Liver (tissue), 10 donors: ENCODE measurements at places on chromosomes 12 and 14.

- no peak for DNase-seq
Measured at GRCh38 chr12:118034429-118035189, 18.1 kb downstream of the RFC5 start.

DNA sequence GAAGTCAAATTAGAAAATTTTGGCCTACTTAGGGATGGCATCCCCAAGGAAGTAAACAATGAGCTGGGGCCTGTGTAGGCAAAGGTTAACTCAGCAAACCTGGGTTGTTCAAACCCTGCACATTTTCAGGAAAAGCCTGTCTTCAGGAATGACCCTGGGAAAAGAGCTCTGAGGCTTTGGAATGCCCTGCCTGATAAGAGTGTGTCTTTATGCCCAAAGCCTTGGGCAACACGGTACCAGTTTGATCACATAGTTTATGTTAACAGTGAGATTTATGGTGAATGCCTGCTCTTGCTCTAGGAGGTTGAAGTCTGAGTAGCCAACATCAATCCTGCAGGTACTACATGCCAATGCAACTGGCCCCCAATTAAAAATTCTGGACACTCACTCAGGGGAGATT lies 28.2 kb upstream of the STAB2 start:
- DNase-seq = no peak

- DNase-seq = no peak
Measured at GRCh38 chr14:34219661-34220377, 242.2 kb downstream of the SPTSSA start.

DNA sequence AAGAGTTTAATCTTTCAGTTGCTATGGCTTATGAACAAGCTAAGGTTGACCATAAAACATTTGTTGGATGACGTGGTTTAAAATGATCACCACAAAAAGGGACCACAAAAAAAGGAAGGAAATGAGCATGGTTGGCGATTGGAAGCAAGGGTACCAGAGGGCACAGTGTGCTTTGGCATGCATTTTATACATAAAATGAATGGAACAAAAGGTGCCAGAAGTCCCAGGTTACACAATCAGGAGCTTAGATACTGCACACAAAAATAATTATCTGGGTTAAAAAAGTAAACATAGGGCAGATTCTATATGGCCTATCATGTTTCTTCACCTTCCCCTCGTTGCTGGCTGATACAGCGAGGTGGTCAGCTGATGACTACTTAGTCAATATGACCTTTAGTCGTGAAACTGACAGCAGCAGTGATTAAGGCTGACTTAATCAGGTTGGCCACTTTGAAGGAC lies 50.7 kb downstream of the ZC3H14 start:
- no peak for DNase-seq

- no peak for DNase-seq
Measured at GRCh38 chr12:84994426-84994825, 41.7 kb downstream of the TSPAN19 start.

DNA sequence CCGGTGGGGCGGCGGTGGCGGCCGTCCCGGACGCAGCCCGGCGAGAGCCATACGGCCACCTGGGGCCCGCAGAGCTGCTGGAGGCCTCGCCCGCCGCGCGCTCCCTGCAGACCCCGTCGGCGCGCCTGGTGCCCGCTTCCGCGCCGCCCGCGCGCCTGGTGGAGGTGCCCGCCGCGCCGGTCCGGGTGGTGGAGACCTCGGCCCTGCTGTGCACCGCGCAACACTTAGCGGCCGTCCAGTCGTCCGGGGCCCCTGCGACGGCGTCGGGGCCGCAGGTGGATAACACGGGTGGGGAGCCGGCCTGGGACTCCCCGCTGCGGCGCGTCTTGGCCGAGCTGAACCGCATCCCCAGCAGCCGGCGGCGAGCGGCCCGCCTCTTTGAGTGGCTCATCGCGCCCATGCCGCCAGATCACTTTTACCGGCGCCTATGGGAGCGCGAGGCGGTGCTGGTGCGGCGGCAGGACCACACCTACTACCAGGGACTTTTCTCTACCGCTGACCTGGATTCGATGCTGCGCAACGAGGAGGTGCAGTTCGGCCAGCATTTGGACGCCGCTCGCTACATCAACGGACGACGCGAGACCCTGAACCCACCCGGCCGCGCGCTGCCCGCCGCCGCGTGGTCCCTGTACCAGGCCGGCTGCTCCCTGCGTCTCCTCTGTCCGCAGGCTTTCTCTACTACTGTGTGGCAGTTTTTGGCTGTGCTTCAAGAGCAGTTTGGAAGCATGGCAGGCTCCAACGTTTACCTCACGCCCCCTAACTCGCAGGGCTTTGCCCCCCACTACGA lies 716 bp downstream of the RIOX1 start:
- peak; percentile 71 for DNase-seq

- DNase-seq = no peak
Measured at GRCh38 chr14:75804570-75805275, 143.7 kb downstream of the TTLL5 start.

- DNase-seq = no peak
Measured at GRCh38 chr12:104672501-104673265, 215.9 kb downstream of the CHST11 start.

DNA sequence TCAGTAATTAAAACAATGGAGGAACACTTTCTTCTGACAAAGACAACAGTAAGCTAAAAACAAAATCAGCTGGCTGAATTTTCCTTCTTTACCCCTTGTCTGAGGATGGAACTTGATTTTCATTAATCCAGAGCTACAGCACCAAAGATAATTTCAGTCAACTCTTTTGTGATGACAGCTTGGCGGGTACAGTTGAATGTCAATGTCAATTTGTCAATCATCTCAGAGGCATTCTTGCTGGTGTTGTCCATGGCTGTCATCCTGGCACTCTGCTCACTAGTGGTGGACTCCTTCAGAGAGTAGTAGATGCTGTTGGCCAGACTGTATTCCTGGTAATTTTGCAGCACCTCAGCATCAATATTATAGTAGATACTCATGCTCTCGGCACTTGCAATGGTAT lies 34.4 kb upstream of the BMP4 start:
- no peak for DNase-seq

GRCh38 chr14:67943947-67944346 lies 124.4 kb downstream of the RAD51B start:
- DNase-seq = peak; percentile 55

DNA sequence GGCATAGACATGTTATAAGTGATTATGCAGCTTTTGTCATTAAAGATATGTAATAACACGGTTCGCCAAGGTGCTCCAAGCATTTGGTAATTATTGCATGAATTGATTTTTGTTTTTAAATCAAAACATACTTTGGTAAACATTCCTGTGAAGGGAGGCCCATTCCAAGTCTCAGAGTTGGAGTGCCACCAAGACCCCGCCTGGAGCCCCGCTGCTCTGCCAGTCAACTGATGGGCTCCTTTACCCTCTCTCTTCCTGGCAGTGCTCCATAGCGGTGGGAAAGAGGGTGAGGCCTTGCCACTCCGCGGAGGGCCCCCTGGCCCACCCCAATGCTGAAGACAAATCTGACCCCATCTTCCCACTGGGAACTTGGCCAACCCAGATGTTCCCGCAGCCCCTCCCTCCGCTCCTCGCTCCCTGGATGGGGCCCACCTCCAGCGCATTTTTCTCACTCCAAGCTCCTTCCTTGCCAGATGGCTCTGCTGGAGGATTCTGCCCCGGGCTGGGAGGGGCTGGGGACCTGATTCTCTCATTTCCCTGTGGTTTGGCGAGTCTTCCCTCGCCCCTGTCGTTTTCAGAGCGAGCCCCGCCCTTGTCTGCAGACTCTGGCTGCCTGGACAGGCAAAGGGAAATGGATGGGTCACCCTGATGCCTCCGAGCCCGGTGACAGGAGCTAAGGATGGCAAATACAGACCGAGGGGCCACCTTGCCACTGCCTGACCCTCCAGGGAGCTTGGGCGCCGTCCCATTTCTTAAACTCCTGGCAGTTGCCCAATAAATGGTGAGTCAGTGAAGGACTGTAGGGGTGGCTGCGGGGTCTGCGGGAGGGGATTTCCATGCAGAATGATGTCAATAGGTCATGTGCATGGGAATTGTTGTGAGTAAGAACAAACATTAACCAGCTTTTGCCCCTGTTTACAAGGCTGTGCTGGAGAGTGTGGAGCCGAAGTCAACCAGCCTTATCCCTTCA lies 9.2 kb upstream of the PAPLN start:
- no peak for DNase-seq

DNA sequence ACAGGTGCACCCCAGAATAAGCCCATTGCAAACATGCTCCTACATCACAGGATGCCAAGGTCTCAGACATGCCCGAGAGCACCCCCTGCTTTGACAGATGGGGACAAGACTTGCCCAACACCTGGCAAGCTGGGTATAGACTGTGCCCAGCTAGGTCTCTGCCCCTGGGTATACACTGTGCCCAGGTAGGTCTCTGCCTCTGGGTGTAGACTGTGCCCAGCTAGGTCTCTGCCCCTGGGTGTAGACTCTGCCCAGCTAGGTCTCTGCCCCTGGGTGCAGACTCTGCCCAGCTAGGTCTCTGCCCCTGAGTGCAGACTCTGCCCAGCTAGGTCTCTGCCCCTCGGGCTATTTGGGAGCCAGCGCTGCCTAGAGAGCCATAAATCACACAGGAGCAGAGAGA lies 85.9 kb downstream of the CCDC88C start:
- DNase-seq = peak; percentile 51

- peak; percentile 68 for DNase-seq
Measured at GRCh38 chr12:102824218-102824835, 92.7 kb downstream of the PAH start.

GRCh38 chr14:70902184-70902583 lies 5.1 kb upstream of the PCNX1 start:
- DNase-seq = no peak

GRCh38 chr14:58823312-58823711 lies 185.6 kb downstream of the DACT1 start:
- no peak for DNase-seq

DNA sequence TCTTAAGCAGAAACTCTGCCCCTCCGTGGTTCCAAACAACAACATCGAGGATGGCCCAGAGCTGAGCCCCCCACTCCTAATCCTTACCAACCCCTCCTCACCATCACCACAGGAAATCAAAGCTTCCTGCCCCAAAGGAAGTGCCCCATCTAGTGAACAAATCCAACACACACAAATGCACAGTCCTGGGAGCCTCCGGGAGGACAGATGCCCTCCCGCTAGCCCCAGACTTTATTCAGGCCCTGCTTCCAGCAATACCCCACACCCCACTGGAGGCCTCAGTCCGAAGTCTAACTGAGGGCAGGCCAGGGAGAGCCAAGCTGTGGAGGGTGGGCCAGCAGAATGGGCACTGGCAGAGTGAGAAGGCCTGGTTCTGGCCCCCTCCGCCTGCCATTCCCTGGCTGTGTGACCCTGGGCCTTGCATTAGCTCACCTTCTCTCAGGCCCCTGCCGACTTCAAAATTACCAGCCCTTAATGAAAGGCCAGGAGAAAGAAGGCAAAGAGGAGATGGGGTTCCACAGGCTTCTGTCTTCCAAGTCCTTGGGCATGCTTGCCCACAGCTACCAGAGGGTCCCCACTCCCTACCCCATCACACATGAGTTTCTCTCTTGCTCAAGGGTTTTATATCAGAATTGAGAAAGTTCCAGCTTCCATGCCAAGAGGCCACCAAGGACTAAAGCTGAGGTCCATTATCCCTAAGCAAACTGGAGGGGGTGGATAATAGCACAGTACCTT lies 2.3 kb downstream of the HDAC7 start:
- DNase-seq = no peak

- no peak for DNase-seq
Measured at GRCh38 chr14:69312608-69313007, 52.6 kb downstream of the GALNT16 start.

GRCh38 chr12:92503971-92504593 lies 198.7 kb upstream of the PLEKHG7 start:
- no peak for DNase-seq

- DNase-seq = no peak
Measured at GRCh38 chr14:69441948-69442347, 42.6 kb upstream of the PLEKHD1 start.

GRCh38 chr12:42172441-42173210 lies 28.0 kb upstream of the GXYLT1 start:
- no peak for DNase-seq

- no peak for DNase-seq
Measured at GRCh38 chr14:87113286-87113685, 879.7 kb downstream of the GALC start.

DNA sequence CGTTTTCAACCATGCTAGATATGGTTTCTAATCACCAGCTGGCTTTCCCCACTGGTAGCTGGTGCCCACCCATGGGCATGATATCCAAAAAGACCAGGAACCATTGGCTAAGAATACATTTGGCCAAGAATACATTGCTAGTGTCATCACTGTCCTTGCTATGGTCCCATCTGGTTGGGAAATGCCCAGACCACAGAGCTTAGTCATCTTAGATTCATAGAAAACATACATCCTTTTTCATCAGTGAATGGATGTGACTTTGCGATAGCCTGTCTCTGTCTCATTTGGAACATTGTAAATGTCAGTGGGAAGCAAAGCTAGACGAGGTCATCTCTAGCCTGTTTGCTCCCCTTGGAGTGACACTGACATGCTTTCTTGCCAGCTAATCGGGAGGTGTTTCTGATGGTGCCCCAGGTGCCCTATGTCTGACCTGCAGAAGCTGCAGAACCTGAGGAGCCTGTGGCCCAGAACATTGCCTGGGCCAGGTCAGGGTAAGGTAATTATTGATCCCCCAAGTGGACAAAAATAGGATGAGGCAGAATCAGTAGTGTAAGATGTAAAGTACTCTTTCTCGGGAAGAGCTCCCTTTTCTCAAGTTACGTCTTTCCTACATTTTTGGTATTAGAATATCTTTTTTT lies 194.8 kb downstream of the SLC41A2 start:
- no peak for DNase-seq

DNA sequence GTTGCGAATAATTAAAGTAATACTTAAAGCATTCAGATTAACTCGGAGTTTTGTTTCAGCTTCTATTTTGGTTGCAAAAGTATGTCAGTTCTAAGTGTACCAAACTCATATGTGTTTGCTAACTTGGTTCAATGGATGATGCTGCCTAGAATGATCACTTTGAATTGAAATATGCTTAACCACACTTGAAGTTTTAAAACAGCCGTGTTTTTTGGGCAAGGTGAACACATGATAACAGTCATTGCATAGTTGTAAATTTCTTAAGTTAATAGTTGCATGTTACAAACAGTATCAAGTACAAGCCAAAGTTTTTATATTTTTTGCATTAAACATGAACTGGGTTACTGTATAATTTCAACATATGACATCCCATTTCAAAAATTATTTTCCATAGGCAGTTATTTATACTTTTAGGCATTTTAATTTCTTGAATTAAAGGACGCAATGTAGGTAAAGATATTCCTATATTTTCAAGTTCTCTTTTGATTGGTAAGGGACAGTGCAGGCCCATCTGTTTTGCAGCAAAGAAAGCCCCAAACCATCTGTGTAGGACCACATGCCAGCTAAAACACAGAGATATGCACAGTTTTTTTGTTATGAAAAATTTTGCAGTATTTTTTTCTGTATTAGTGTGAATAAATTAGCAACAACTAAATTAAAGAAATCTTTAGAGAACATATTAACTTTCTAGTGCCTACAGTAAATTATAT lies 575.5 kb downstream of the PRKD1 start:
- no peak for DNase-seq
